Naive thymus-derived CD8-positive, alpha-beta T cell (primary cell): ENCODE measurements at places on chromosomes 7 and 10.

GRCh38 chr7:154438571-154439367, 386.6 kb downstream of the DPP6 start:
- DNase-seq: no peak

- DNase-seq: no peak
Observed at GRCh38 chr10:124142960-124143359, 49.6 kb upstream of the CHST15 start.

DNA sequence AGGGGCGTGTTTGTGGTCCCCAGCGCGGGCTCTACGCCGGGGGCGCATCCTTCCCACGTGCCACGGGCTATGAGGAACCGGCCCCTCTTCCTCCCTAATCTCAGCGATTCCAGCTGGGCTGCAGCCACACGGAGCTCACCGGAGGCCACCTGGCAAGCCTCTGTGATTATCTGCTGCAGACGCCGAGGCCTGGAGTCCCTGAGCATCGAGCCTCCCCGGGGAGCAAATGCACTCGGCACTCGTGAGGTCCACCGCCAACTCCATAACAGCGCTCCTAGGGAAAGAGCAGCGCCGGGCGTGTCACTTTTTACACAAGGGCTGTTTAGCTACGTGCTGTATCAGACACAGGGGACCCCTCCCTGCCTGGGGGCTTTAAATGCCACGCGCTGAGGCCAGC, 101.2 kb downstream of the DYNC2I1 start:
- DNase-seq: no peak

- no peak for DNase-seq
Observed at GRCh38 chr10:63684257-63684936, 163.2 kb downstream of the REEP3 start.

DNA sequence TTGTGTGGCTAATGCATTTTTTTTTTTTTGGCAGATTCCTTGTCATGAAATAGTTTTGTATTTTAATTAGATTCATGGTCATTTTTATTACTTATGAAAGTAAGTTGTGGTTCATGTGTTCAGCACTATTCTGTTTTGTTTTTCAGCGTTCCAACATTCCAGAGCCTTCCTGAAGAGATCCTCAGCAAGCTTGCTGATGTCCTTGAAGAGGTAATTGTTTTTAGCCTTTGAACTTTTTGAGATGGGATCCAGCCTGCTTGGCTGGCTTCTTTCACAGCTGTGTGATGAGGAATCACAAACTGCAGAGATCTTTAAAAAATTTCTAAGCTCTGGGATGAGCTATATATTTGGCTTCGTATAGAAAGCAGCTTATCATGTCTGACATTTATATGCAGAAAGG, 208.0 kb upstream of the CSTF2T start:
- no peak for DNase-seq

- no peak for DNase-seq
Observed at GRCh38 chr7:70579397-70580097, 552.4 kb upstream of the GALNT17 start.

GRCh38 chr10:10828623-10829022, 189.0 kb upstream of the CELF2 start:
- DNase-seq: no peak

DNA sequence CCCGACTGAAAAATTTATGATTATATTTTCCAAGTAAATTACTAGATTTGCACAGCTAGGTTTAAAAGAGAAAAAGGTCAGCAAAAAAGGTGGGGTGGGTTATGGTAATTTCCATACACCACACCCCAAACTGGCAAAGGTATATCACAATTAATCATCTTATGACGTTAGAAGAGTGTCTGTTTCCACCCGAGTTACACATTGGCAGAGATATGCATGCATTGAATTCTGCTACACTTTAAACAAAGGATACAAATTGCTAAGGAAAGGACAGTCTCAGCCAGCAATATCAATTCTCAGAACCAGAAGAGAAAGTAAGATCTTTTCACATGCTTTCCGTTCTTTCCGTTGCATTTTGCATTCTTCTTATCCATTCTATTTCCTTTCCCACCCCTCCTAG, 843.3 kb downstream of the GATA3 start:
- DNase-seq: no peak

DNA sequence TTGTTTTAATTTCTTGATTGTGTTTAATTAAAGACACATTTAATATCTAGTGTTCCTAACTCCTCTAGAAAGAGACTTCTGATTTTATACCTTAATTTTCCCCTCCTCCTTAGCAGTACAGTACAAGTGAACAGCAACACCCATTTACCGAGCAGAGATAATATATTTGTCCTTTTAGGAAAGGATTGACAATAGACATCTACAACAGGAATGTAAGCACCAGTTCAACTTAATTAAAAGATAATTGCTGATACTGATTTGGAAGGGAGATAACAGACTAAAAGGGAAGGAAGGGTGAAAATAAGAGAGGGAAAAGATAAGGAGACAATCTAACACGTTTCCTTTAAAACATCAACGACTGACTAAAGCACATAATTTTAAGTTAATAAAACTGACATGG, 119.3 kb downstream of the SRPK2 start:
- DNase-seq: no peak

GRCh38 chr10:93947055-93947454, 46.7 kb upstream of the PLCE1 start:
- no peak for DNase-seq

DNA sequence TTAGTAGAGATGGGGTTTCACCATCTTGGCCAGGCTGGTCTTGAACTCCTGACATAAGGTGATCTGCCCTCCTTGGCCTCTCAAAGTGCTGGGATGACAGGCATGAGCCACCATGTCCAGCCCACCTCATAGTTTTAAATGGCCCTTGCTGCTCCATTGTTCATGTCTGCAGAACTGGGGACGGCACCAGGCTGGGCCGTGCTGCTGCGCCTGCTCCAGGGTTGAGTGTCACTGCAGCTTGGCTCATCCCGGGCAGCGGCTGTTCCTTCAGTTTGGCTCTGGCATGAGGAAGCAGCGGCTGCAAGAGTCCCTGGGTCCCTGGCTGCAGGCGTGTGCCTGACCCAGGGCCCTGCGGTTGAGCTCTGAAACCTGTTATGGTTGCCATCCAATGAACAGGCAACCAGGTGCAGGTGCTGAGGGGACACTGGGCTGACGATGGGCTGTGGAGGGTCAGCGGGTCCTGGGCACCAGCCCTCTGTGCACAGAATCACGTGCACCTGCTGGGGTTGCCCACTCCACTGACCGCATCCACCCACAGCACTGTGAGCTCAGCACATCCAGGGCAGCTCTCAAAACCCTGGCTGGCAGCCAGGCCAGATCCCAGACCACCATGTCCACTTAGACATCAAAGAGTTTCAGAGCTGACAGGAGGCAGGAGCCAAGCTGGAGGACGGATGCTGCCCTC, 70.2 kb upstream of the PPP2R2D start:
- DNase-seq: no peak

GRCh38 chr7:116062666-116063065, 32.1 kb upstream of the TFEC start:
- DNase-seq: no peak

- no peak for DNase-seq
Observed at GRCh38 chr7:81161451-81162075, 242.7 kb upstream of the SEMA3C start.

DNA sequence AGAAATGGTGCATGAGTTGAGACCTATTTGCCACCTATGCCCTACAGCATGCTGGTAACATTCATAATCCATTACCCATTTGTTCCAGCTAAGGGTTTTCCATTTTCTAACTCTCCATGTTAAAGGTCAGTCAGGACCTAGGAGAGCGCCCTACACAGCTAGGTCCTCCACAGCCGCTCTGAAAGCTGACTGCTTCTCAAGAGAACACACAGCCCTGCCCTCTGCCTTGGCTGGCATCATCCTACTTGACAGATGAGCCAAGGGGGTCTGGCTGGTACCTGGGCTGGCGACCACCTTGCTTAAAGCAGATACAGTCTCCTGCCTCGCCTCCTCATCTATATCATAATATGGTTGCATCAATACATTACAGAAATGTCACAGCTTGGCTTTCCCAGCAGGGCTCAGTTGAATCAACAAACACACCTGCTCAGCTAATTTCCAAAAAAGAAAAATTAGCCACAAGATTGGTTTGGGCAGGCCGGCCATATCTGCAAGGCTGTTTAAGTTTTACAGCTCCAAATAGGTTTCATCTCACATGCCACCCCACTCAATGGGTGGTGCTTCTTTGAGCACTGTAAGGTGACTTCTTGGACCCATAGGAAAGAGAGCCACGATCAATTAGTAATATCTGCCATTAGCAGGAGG, 17.3 kb downstream of the TLL2 start:
- no peak for DNase-seq

DNA sequence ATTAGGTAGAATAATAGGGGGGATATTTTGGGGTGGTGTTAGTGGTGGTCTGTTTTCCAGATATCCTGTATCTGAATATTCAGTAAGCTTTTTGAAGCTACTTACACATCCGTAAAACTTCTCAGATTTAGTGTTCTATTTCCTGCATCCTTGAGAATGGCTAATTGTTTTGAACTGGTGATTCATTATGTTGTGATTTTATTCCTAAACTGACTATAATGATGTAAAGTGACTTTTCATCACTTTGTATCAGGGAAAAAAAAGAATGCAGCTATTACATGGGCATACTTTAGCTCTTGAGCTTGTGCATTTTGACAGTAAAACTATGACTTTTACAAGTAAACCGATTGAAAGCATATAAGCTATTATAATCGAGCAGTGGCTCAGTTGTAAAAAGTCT, 18.2 kb downstream of the WAC start:
- no peak for DNase-seq

GRCh38 chr7:30914596-30914995, 2.9 kb downstream of the AQP1 start:
- no peak for DNase-seq

DNA sequence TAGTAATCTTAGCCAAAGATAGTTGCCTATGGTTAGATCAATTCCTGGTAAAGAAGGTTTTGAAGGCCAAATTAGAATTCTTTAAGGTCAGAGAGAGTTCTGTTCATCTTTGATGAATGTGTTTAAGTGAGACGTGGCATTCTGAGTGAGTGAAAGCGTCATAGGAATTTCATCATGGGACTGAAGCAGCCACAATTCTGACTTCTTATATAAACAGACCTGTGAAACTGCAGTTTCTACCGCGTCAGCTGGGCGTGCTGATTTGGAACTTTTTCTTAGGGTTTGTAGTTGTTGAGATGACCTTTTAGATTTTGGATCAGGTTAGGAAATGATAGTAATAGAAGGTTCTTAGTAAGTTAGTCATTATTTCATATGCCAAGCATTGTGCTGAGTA, 103.8 kb downstream of the CNNM2 start:
- DNase-seq: no peak

DNA sequence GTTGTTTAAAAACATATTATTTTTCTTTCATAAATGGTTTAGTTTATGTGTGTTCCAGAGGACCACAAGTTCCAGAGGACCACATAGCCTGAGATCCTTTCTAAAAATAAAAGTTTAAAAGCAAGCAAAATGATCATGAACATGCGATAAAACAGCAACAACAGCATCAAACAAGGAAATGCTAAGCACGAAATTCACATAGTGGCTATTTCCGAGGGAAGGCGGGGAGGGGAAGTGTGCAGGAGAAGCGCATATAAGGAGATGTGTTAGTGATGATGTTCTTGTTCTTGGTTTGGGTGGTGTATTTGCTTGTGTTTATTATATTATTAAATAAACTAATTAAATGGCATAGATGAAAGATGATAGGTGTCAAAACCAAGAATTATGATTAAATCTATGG, 1.2 kb downstream of the TBATA start:
- DNase-seq: no peak

- no peak for DNase-seq
Observed at GRCh38 chr7:55400191-55400590, 35.1 kb downstream of the LANCL2 start.

- no peak for DNase-seq
Observed at GRCh38 chr7:32506266-32507054, 11.2 kb downstream of the AVL9 start.

GRCh38 chr7:100369105-100369504, 4.2 kb upstream of the PILRA start:
- DNase-seq: no peak

DNA sequence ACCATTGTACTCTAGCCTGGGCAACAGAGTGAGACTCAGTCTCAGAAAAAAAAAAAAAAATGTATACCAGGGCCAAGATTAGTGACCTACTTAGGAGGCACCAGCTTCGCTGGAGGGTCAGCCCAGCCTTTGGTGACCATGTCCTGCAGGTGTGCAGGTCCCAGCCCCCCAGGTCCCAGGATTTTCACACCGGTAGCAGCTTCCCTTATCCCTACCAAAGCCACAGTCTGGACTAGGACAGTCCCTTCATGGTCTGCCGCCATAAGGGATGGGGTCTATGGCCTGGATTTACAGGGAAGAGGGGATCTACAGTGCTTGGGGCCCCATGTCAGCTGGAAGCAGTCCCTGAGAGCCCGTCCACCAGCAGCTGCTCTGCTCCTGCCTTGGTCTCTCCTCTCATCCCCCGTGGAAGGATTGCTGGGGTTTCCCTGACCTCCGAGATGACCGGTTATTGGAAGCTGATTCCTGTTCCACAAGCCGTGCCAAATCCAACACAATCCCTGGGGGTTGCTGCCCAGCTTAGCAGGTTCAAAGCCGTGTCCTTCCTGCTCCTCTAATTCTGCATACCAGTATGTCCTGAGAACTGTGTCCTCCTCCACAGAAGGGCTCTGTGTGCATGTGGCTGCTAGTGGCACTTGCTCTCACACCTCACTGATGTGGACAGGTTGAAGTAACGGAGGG, 11.0 kb upstream of the NDUFB2 start:
- no peak for DNase-seq

DNA sequence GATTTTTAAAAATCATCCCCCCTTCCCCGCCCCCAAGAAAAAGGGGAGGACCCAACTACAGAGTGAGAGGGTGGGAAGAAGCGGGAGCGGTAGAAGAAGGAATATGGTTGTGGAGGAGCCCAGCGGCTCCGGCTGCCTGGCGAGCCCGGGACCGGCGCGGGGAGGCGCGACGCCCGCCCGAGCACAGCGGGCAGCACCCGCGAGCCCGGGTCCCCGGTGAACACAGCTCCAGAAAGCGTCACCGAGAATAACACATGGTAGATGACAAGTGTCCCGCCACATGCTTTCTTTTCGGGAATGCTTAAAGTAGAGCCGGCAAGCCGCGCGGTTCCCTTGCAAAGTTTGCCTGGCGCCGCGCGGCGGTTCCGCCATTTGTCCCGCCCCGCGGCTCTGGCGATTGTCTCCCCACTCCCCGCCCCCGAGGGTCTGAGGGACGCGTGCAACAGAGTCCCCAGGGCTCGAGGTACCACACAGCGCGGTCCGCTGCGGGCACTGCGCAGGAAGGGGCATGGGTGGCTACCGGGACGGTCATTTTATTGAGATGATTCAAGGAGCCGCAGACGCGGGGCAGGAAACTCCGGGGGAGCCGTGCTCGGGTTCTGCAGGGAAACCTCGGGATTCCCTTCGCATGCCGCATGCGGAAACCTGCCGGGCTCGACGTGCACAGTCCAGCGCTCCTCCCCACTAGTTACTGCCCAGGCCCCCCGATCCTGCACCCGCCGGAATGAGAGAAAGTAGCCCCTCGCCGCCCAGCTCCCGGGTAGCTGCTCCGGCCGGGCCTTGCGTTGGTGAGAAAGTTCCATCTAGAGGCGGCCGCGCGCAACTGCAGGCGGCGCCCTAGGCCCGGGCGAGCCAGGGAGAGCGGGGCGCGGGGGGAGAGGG, 781 bp upstream of the GRM8 start:
- peak; percentile 62 for DNase-seq

GRCh38 chr10:816958-817357, 114.5 kb downstream of the LARP4B start:
- DNase-seq: no peak
